NCI-H1930 (cell line): ENCODE measurements at places on chromosomes 1 and 21.

DNA sequence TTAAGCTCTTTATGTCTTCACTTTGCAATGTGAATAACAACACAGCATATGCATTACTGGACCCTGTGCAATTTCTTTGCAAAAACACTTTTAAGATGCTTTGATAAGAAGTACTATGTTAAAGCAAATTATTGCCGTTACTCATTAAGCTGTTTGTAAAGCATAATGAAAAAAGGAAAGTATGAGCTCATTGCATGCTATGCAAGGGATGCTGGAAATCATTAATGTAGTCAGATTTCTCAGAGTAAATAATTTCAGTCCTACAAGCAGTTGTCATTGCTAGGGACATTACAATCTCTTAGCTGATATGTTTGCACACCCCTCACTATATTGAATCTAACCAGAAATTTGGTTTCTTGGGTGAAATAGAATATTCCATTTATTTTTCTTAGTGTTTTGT lies 982.5 kb upstream of the ADGRL2 start:
- no peak for DNase-seq

DNA sequence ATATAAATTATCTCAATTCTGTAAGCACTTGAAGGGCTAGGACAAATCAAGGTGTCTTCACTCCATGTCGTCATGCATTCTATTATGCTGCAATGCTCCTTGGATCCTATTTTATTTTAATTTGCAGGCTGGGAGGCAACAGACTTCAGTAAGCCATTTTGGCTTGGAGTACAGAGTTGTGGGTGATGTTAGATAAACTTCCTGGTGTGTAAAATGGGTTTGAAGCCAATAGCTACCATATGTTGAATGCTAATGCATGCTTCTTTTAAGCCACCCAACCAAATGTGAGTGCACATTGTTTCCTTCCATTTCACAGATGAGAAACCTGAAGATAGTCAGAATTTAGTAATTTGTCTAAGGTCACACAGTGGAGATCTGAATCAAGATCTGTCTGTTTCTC lies 482.8 kb downstream of the DISC1 start:
- DNase-seq: no peak

DNA sequence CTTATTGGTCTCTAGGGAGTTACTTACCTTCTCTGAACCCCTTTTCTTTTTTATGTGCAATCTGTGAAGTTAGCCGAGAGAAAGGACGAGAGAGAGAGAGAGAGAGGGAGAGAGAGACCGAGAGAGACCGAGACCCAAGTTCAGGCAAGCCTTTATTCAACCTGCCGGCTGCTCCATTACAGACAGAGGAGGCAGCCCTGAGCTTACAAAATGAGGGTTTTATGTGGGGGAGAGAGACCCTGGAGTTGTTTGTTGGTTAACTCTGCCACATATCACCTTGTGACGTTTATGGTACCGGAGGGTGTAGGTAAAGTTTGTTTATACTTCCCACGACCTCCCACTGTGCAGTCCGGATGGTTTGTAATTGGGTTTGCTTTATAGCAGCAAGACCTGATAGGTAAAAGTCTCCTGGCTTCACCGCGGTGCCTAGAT lies 1.5 kb upstream of the MCOLN3 start:
- DNase-seq: no peak

GRCh38 chr1:219574484-219575087 lies 38.3 kb downstream of the ZC3H11B start:
- DNase-seq: no peak

DNA sequence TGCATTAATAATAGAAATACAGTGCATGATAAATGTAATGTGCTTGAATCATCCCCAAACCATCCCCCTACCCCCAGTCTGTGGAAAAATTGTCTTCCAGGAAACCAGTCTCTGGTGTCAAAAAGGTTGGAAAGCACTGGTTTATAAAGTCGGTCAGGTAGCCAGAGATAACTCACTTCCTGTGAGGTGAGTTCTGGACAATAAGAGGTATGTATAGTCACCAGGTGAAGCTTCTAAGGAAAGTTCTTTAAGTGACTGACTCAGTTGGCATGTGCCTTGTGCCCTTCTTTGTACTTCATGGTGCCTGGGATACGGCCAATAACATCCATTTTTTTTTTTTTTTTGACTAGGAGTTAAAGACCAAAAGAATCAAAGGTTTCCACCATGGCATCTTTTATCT lies 103.7 kb downstream of the GPATCH2 start:
- no peak for DNase-seq

DNA sequence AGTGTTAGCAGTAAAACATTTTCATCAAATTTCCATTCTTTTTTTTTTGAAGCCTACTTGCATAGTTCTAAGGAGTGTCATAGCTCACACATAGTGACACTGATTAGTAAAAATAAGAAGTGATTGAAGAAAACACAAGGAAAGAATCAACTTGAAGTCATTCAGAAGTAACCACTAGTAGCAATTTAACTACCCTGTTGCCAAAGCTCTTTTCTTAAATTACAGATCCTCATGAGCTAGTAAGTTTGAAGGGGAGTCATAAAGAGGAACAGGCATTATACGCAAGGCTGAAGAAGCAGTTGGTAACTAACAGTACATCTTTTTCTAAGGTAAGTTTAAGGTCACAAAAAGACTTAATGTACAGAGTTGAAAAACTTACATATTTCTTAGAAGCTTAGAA lies 332.2 kb downstream of the CHRM3 start:
- no peak for DNase-seq

DNA sequence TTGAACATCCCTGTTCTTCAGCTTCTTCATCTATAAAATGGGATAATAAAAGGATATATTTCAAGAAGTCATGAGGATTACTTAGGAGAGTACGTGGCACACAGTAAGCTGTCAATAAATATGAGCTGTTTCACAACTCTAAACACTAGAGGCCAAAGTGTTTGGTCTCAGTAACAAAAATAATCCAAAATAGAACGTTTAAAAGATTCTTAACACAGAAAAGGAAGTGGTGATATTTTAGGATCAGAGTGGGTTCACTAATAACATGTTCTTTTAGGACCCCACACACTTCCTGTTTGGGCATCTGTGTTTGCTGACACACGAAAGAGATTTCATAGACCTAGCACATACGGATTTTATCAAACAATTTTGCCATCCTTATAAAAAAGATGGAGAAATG lies 32.9 kb downstream of the TNFSF18 start:
- no peak for DNase-seq

GRCh38 chr21:41993744-41994143 lies 16.4 kb downstream of the ZBTB21 start:
- no peak for DNase-seq

DNA sequence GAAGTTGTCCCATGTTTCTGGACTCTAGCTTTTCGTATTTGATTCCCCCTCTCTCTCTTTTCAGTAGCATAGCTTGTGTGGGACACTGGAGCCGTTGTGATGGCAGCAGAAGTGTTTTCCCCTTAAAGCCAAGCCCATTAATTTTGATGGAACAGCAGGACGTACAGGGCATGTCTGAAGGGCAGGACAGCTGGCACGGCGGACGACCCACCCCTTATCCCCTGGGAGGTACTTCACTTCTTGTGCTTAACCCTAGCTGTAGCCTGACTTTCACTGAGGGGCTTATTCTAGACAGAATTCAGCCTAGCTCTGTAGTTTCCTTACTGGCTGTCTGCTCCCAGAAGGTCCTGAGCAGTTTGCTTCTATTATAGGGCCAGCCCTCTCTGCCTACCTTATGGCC lies 8.6 kb upstream of the PPFIA4 start:
- DNase-seq: no peak

DNA sequence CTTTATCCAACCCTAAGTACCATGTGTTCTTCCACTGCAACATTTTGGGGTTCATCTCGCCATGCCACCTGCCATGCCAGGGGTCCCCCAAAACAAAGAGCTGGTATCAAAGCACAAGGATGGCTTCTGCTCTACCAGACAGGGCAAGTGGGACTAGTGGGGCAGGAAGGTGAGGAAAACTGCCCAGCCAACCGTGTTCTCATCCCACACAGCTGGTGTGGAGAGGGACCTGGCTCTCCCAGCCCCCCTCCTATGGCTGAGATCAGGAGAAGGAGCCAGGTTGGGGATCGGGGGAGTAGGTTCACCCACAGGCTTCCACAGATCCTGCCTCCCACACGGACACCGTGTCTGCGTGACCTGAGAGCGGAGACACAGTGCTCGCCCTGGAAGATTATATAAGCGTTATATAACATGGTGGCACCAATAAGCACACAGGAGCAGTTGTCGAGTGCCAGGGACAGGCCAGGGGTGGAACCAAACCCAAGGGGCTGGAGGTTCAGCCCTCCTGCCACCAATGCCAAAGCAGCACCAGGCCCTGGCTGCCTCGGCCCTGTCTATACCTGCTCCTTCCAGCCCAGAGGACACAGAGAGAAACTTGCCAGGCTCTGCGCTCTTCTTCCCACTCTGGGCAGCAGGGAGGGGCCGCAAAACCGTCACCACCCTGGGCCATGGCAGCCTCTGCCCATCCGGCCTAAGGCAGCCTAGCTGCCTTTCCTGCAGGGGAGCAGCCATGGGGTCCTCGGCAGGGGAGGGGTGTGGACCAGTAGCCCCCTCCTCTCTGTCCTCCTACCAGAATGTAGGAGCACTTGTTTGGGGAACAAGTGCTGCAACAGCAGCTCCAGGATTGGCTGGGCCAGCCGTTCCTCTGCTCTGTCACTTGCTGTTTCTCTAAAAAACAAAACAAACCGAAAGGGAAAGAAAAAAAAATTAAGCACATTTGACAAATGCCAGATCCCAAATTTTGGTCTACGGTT lies 43.5 kb downstream of the CD34 start:
- no peak for DNase-seq

DNA sequence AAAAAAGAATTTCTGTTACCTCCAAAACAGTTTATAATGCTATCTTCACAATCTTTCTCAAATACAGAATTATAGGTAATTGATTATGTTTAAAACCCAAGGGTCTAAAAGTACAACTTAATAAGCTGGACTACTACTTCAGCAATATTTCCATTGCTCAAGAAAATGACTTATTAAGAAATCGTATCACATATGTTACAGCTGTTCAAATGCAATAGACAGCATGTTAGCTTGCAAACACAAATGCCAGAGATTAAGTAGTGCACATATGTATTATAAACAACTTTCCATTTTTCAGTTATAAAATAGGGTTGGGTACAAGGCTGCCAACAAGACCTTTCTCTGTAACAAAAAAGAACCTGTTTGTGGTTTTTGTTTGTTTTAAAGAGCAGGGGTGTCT lies 211.0 kb upstream of the DMRTA2 start:
- no peak for DNase-seq

DNA sequence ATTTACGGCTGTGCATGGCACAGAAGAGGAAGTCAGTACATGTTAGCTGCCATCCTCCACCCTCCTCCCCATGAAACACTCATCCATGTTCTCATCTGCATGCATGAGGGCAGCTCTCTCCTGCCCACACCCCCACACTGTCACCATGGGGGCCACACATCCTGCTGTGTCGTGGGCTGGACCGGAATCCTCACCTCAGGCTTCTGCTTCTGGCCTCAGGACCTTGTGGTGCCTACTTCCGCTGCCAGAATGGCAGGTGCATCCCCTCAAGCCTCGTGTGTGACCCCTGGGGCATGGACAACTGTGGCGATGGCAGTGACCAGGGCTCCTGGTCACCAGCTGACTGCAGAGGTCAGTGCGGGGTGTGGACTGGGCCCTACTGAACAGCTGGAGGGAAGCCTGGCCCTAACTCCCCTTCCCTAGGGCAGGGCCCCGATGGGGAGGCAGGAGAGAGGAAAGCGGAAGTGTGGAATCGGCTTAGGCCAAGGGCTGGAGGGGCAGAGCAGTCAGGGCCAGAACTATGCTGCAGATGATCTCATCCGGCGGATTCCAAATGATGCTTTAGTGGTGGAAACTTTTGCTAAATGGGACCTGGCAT lies 3.8 kb downstream of the LDLRAD2 start:
- no peak for DNase-seq

DNA sequence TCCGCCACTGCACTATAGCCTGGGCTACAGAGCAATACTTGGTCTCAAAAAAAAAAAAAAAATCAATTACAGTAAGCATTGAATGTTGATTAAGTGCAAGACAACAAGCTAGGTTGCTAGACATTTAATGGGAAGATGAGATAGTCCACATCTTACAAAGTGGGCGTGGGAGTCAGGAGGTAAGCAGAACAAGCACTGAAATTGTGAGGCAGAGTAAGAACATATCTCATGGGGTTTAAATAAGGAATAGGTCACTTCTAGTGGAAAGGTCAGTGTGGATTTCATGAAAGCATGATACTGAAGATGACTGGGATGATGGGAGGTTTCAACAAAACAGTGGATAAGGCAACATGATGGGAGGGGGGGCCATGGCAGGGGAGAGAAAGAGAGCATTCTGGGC lies 1.9 kb upstream of the OLFML2B start:
- DNase-seq: no peak

- DNase-seq: no peak
These were observed 2.9 kb downstream of the IL24 start for GRCh38 chr1:206900149-206900548.

DNA sequence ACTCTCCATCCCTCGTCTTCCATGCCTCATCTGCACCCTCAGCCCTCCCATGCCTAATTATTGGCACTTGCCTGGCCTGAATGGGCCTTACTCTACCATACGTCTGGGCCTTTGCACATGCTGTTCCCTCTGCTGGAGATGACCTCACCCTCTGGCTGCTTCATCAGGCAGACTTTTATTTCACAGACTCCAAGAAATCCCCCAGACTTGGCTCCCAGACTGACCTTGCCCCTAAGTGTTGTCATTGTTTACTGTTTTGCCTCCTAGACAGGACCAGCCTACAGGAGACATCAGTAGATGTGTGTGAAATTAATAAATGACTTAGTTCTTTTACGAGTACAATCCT lies 5.2 kb upstream of the AHDC1 start:
- DNase-seq: no peak

- no peak for DNase-seq
These were observed 71.2 kb downstream of the PLA2G4A start for GRCh38 chr1:186899977-186900376.

GRCh38 chr1:176469450-176470010 lies 6.6 kb downstream of the PAPPA2 start:
- DNase-seq: no peak

- DNase-seq: no peak
These were observed 66.2 kb upstream of the WDR26 start for GRCh38 chr1:224500796-224501195.

DNA sequence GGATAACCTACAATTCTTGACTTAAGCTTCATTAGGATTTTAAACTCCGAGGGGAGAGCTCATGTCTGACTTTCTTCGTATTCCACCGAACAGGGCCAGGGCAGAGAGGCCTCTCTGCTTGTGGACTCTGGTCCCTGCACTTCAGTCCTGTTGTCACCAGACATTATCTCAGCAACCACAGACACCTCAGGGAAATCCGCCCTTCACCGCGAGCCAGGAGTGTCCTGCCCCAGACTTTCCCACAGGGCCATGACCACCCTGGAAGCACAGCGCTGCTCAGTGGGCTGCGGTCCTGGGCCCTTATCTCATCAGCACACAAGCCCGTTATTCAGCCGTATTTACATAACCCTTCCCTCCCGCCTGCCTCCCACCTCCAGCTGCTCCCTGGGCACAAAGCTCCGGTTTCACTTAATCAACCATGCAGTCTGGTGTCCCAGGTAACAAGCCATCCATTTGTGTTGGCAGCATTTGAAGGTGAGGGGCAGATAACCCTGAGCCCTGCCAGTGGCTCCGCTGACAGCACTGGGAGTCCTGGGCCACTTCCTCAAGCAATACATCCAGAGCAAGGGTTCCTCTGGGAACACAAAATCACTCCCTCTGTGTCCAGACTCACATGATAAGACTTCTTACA lies 122.8 kb upstream of the RAB4A start:
- DNase-seq: peak; percentile 5
